HT-29 (cell line): ENCODE measurements at places on chromosomes 6 and 20. TPM values are rescaled to one million over a fixed set of nuclear protein-coding genes. Genes with fewer than 3 reads are reported as not detected.
A peak's percentile ranks its signal among the peaks of the same experiment; 100 is the strongest.

DNA sequence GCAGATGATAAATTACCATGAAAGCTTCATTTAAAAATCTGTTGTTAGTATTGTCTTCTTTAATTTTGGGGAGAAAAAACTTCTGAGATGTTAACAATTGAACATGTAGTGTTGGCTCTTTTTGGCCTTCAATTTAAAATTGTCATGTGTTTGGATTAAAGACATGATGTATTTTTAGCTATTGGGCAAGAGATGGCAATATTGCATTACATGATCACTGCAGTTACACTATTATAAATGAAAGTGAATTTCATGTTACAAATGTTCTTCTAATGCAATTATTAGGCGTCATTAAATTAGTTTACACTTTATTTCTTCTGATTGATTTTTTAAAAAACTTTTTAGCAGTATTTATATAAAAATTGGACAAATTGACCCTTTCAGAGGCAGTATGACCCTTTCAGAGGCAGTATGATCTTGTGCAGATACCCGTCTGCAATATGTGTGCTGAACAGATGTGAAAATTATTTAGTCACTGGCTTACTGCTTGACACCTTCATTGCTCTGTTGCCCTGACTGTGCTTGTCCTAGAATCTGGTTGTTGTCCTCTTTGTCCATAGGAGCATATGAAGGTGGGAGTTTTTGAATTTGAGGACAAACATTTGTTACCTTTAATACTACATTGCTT, 25.8 kb downstream of the CDKAL1 start:
- DNase-seq: no peak

- DNase-seq: no peak
Observed at GRCh38 chr6:138977646-138978167, 10.3 kb downstream of the REPS1 start.

DNA sequence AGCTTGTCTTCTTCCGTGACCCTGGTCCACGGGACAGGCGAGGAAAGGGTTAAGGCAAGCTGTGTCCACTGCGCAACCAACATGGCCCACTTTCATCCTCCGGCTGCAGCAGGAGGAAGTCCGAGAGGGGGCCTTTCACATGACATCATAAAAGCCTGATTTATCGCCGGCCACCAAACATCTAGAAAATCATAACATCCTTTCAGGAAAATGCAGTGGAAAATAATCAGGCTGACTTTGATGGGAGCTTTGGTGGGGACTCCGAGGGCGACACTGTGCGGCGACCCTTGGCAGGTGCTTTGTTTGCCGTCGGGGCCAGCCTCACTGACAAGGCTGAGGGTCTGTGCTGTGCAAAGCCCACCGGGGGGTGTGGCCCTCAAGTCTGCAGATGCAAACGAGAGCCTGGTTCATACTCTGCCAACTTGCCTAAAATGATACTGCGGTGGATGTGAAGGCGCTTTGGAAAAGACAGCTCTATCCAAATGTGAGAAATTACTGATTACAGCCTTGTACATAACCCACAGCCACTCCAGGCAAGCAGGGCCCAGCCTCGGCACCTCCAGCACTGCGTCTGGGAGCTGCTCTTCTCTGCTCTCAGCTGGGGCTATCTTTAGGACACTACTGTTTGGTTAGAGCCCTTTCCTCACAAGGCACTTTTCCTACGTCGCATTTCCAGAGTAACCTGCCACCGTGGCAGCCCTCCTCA, 25.7 kb downstream of the FOXC1 start:
- no peak for DNase-seq

DNA sequence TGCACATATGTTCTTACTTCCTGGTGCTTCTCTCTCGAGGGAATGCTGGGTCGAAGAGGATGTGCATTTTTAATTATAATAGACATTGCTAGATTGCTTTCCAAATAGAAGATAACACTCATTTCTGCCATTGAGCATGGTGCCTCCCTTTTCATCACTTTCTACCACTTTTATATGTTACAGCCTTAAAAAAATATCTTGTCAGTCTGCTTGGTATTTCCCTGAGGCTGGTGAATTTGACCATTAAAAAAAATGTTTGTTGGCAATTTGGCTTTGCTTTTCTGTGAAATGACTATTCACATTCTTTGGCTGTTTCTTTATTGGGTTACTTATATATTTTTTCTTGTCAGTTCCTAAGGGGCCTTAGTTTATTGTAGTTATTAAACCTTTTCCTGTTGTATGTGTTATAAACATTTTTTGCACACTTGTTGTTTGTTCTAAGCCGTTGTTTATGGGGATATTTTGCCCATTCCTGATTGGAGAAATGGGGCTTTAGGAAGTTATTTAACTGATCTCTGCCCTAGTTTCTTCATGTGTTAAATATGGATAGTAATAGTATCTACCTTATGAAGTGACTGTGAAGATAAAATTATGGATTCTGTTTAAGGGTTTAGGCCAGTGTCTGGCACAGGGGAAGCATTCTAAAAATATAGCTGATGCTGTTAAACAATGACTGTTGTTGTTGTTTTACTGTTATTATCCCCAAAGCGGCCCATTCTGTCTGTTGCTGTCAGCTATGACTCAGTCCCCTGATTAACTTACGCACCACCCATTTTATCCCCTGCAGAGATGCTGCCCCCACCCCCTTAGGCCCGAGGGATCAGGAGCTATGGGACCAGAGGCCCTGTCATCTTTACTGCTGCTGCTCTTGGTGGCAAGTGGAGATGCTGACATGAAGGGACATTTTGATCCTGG, 3.8 kb downstream of the DDR1 start:
- DNase-seq: no peak

- peak; percentile 7 for DNase-seq
Observed at GRCh38 chr6:77466055-77466450, 2.8 kb upstream of the HTR1B start.

DNA sequence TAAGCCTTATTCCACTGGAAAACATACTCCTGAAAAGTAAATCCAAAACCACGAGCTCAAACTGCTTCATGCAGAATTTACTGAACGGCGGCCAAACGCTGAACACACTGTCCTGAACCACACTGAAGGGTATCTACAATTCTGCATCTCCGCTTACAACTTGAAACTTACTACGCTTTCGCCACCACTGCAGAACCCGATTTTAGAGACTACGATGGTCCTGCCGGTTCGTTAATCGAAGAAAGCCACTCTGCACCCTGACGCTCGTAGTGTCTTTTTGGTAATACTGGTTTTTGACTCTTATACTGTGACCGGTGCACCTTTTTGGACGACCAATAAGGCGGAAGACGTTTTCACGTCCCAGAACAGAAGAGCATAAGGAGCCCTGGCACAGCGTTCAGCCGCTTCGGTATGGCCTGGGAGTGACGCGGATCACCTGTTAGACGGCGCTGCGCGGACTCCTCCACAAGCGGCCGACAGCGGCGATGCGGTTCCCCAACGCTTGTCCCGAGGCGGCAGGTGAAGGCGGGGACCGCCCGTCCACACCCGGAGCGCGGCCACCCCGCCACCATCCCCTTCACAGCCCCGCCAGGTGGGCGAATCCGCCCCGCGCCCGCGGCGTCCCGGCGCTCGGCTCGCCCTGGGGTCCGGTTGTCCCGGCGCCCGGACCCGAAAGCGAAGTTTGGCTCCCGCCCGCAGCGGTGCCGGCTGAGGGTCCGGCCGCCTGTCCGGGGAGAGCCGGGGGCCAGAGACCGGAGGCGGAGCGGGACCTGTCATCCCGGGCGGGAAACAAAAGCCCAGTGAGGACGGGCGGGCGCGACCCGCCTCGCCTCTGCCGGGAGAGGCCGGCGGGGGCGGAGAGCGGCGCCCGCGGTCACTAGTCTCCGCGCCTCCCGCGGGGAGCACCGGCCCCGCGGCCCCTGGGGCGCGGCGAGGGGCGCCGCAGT, 784 bp downstream of the FKBP5 start:
- peak; percentile 82 for DNase-seq

DNA sequence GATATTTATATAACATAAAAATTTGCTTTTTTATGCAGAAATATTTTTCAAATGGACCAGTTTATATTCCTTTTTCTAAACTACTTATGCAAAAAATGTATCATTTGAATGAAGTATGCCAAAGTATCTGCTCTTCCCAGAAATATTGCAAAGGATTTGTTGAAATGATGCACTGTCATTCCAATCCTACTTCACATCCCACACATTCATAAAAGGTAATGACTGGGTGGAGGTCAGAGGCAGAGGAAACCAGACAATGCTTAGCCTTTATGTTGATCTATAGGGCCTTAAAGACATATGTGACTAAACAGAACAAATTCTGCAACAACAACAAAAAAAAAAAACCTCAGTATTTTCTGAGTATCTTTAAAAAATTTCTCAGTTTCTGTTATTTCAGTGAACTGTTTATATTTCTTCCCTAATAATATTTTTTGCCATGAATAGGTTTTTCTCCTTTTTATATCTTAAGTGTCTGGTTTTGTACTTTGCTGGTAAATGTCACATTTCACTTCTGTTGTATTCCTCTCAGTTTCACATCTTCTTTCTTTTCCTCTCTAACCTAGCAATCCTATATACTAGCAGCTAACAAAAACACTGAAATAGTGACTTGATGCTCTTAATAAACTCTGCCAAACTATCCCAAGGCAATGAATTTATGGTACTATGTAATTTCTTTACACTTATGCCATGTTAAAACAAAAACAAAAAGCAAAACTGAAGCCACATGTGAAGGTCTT, 374.1 kb downstream of the BCKDHB start:
- DNase-seq: no peak

DNA sequence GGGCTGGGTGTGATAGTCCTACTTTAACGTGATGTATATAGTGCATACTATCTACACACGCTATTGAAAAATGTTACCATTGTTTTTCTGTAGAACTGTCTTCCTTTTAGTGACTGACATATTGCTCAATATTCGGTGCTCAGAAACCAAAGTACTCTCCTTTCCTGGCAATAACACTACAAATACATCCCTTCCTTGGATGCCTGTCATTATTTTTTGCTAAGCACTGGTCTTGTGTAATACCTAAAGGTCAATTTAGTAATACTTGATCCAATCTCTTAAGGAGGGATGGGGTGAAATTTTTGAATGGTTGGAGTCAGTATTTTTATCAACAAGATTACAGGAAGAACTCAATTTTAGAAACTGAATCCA, 23.9 kb downstream of the CNR1 start:
- no peak for DNase-seq

GRCh38 chr6:66435321-66435720, 728.3 kb upstream of the EYS start:
- no peak for DNase-seq

SRSF3 gene
- 269 and 285 TPM in 2 replicates for total RNA-seq
